ENCODE measurements at places on chromosomes 6 and 20.

- DNase-seq: peak; percentile 60
Observed at GRCh38 chr6:157954150-157955117, 27.2 kb upstream of the SYNJ2 start.

DNA sequence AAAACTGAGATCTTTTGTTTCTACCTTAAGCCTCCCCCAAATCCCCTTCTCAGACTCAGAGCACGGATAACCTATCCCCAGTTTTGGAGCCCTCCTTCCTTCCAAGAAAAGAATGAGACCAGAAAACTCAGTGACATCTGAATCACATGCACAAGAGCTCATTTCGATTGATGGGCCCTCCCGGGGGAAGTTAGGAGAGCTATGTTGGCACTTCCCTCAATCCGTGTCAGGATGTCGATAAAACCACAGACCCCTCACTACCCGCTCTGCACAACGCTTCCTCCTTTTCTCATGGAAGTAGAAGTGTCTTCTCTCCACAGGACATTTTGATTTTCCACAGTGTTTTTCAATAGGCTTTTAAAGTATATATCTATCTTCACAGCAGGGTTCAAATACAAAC is 332.4 kb downstream of the HACE1 start:
- no peak for DNase-seq

DNA sequence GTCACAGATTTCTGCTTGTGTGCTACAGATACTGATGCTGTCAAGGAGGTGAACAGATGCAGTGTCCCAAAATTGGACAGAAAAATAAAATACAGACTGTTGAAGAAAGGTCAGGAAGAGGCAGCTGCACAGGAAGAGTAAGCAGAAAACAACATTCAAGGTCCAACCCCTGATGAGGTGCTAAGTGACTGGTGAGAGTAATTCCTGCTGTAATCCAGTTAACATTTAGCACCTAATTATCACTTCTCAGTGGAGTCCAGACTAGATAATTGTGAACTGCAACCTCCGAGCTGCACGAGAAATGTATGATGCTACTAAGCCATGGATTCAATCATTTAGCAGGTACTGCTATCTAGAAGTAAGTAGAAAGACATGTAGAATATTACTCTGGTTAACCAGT is 36.3 kb upstream of the NRSN1 start:
- no peak for DNase-seq

GRCh38 chr6:144284783-144285547 is at the start of gene UTRN:
Gene UTRN, plus strand, starts transcription at chr6:144285335. Its CDS starts 6,494 bp downstream, at chr6:144291829.
- peak; percentile 51 for DNase-seq

GRCh38 chr6:154555073-154555677 is 44.7 kb upstream of the CNKSR3 start:
- DNase-seq: peak; percentile 96

DNA sequence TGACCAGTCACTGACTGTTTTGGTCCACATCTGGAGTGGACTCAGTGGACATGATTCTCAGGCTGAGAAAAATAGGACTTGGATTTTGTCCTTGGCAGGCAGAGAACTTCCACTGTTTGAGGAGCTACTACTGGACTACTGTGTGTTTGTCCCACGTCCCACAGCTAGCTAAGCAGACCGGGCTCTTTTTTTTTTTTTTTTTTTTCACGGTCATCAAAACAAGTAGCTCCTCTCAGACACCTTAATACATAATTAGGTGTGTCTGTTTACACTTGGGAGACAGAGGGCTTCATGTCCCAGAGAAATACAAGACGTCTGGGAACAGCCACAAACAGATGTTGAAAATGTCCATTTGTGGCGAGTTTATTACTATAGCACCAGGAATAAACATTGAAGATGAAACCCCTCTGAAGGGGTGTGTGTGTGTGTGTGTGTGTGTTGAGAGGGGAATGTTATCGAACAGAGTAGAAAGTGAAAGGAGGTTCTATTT is 155.0 kb upstream of the SUPT3H start:
- peak; percentile 20 for DNase-seq

DNA sequence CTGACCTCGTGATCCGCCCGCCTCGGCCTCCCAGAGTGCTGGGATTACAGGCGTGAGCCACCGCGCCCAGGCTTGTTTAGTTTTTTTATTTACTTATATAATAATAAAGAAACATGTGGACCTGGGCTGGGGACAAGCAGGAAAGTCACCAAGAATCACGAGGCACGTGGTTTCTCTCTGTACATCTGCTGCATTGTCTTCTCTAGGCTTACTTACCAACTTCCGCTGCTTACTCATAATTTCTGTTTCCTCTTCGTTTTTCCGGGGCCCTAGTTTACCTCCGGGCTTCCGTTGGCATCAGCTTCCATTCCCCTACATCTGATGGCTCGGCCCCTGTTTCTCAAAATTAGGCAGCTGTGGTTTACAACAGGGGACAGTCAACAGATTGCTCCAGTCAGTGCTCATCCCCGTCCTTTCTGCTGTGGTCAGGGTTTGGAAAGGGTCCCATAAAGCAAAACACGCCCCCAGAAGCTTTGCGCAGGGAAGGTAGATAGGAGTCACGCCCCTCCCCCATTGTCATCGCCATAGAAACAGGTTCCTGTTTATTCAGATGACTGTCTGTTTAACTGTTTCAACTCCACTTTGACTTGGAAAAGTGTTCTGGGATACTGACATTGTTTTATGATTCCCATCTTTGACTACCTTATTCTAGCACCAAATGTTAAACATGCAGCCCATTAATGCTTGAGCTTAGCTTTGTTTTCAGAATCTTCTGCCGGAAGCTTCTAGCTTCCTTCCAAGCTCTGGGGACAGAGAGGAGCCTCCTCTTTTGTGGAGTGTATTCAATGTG is 31.9 kb upstream of the TXLNB start:
- no peak for DNase-seq

- DNase-seq: peak; percentile 64
Observed at GRCh38 chr6:149963462-149964307, at the start of gene ULBP1. Gene ULBP1, plus strand, starts transcription at chr6:149963943. Its CDS starts 107 bp downstream, at chr6:149964050.

DNA sequence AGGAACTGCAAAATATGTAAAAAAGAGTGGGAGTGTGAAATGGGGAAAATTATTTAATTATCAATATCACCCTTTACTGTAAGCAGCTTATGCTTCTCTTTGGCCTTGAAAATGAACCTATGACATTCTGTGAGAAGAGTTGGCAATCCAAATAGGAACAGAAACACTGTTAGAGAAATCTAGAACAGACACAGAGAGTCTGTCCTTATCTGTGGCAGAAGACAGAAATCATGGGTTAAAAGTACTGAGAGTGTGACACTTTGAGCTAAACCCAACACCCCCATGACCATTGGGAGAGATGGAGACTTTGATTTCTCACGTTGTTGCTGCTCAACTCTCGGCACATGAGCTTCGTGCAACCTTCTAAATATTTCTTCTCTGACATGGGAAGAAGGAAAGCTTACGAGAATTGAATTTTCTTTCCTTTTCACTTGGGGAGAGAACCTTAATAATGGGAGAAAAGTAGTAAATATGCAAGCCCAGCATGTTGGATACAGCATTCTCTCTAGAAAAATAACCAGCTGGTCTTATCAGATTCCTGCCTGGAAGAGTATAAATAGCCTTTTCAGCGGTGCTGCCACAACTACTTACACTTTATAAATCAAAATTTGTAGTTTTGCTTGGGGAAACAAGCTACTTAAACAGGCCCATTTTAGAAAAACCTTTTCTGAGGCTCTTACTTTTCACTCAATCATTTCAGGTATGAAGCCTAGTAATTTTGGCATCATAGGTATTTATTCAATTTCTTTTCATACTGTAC is 49.4 kb upstream of the NOX3 start:
- no peak for DNase-seq

DNA sequence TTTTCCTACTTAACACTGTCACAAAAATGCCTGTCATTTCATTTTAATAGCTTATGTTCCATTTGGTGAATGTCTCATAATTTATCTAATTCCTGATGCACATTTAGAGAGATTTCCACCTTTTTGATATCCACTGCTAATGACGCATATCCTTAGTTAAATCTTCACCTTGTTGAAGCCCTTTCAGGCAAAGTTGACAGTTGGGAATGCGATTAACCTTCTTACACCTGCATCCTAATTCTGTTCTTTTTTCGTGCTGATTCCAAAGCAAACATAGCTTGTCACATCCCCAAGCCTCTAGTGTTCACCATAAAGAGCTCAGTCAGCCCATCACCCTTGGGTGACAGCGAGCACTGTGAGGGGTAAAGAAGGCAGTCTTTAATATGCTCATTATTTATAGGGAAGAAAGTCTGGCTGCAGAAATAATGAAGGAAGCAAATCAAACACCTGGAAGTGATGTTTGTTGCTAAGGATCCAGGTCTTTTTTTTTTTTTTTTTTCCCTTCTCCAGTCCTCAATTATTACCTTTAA is 205.6 kb downstream of the DTNBP1 start:
- no peak for DNase-seq

GRCh38 chr6:99458319-99458718 is 33.2 kb upstream of the PNISR start:
- peak; percentile 42 for DNase-seq

DNA sequence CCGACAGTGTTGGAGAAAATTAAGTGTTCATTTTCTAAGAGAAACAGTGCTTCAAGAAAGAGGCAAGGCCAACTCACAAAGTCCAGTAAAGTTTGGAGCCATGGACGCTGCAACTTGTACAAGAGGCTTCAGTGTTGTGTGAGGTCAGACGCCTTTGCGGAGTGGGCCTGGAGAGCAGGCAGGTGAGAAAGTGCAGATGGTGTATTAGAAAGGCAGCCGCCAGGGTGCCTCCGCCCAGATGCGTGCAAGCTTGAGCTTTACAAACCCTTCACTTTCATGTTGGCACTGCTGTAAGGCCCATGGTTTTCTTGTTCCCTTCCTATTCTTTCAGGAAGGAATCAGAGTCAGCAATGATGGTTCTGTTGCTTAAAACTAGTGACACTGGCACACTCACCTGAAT is 25.4 kb upstream of the EXOC2 start:
- DNase-seq: no peak

DNA sequence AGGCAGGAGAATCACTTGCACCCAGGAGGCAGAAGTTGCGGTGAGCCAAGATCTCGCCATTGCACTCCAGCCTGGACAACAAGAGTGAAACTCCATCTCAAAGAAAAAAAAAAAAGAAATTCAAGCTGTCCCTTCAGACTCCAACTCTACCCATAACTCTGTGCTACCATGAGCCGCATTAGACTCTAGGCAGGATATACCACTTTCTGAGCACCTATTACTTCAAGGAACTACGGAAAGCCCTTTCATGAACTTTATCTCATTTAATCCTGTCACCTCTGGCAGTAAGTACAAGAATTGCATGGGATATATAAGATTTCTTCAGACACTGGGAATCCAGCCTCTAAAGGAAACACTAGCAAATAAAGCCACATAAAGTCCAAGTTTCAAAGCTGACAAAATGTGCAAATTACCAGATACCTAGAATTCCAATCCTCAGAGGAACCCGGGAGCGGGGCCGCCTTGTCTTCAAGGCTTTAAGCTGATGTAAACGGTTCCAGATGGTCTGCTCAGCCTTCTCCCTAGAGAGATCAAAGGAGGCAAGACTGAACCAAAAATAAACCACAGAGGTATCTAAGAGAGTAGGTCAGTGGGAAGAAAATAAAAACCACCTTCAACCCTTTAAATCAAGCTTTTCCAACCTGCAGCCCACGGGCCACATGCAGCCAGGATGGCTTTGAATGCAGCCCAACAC is 9.4 kb downstream of the CDK5RAP1 start:
- no peak for DNase-seq

GRCh38 chr20:2400290-2400689 is 19.6 kb downstream of the TGM6 start:
- DNase-seq: no peak

GRCh38 chr20:57396212-57396983 is 5.2 kb downstream of the RBM38 start:
- no peak for DNase-seq

DNA sequence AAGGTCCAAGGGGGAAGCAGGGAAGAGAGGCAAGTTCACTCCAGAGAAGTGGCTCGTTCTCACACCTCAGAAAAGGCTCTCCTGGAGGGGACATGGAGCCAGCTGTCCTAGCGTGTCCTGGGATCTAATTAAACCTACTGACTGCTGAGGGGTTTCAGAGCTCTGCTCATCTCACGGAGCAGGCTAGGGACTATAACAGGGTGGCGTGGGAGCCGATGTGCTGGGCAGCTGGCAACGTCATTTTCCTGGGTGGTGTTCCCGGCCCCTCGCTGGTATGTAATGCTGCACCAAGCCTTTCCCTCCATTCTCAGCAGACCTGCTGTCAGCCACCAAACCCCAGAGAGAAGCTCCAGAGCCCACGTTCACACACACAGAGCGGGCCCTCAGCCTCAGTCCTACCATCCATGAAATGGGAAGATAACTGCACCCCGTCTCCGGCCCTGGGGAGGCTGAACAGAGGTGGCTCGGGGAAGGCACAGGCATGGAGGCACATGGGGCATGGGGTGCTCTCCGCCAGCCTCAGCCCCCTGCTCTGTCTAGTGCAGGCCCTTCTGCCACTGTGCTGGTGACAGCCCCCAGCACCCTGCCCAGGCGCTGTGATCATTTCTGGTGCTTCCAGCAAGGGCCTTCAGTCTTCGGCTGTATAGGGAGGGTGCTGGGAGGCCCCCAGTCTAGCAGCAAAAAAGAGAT is 1.9 kb downstream of the CST7 start:
- DNase-seq: no peak

- no peak for DNase-seq
Observed at GRCh38 chr20:50097843-50098242, 15.1 kb downstream of the UBE2V1 start.

DNA sequence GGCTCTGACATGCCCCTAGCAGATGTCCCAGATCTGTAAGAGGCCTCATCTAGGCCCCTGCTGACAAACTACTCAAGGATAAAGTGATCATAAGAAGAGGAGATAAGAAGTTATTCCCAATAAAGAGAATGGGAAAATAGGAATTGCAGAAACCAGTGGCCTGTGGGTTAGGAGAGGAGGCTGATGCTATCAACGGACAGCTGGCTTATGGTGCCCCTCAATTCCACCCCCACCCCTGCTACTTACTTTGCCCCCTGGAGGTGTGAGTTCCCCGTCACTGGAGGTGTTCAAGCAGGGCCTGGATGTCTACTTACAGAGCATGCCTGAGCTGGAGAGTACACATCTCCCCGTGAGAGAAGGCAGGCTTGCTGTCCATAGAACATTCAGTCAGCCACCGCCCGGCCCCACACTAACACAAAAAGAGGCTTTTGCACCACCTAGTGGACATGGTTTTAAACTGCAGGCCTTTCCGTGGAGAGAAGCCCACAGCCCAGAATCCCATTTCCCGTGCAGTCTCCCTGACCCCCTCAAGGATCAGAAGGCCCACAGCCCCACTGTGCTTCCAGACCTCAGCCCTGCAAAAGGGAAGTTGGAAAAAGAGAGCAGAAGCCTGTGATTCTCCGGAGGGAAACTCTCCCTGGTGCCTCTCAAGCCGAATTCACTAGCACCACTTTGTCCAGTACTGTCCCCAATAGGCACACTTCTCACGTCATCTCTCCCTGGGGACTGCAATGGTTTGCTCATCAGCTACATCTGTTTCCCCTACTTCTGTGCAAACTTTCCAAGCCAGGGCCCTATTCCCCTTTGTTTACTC is 23.8 kb upstream of the BNIP5 start:
- DNase-seq: peak; percentile 45

- no peak for DNase-seq
Observed at GRCh38 chr6:85362652-85363310, 87.1 kb upstream of the NT5E start.

Measured in bronchial epithelial cell (primary cell).